ENCODE measurements at places on chromosomes 7 and 10.

DNA sequence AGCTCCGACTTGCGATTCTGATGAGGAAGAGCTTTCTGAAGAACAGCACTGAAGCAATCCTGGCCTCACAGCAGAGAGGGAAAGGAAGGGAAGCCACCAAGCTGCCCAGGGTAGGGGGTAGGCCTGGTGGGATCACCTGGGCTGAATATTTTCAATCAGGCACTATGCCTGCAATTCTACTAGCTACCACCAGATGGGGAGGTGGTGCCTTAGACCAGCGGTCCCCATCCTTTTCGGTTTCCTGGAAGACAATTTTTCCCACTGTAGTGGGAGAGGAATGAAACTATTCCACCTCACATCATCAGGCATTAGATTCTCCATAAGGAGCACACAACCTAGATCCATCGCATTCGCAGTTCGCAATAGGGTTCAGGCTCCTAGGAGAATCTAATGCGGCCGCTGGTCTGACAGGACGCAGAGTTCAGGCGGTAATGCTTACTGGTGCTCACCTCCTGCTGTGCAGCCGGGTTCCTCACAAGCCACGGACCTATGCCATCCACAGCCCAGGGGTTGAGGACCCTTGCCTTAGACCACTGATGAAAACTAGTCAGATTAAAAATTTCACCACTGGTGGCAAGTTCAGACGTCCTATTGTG is 2.7 kb downstream of the LRRC20 start:
- DNase-seq = no peak

DNA sequence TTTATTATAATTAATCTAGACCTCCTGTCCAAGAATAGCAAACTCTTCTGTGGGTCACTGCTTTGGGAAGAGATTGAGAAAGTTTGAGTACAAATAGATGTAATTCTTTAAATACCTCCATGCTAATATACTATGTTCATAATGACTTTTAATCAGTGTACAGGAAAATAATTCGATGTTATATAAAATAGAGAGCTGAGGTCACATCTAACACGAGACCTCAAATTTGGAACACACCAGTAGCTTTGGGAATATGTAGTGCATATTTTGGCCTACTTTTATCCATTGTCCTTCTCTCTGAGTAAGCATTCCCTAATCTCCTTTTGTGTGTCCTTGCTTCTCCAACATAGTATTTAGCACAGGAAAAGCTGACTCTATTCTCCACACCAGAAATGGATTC is 27.3 kb upstream of the CABCOCO1 start:
- no peak for DNase-seq

- DNase-seq = no peak
Measured at GRCh38 chr7:120733835-120734234, 124.1 kb downstream of the TSPAN12 start.

GRCh38 chr7:93923942-93924341 is 2.4 kb downstream of the GNG11 start:
- DNase-seq = no peak

DNA sequence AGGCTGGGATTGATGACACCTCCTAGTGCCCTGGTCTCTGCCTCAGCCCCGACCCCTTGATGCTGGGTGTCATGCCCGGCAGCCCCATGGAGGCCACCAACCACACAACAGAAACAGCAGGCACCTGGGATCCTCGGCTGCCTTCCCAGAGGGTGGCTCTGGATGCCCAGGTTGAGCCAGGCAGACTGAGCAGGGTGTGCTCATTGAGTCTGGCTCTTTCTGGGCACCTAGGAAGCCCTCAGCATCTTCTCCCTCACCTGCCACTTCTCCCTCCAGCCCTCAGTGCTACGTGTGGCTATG is 484.5 kb upstream of the MGMT start:
- DNase-seq = no peak

GRCh38 chr7:43956027-43956426 is 29.8 kb downstream of the UBE2D4 start:
- DNase-seq = no peak

GRCh38 chr7:93992421-93993110 is 11.6 kb downstream of the BET1 start:
- no peak for DNase-seq

DNA sequence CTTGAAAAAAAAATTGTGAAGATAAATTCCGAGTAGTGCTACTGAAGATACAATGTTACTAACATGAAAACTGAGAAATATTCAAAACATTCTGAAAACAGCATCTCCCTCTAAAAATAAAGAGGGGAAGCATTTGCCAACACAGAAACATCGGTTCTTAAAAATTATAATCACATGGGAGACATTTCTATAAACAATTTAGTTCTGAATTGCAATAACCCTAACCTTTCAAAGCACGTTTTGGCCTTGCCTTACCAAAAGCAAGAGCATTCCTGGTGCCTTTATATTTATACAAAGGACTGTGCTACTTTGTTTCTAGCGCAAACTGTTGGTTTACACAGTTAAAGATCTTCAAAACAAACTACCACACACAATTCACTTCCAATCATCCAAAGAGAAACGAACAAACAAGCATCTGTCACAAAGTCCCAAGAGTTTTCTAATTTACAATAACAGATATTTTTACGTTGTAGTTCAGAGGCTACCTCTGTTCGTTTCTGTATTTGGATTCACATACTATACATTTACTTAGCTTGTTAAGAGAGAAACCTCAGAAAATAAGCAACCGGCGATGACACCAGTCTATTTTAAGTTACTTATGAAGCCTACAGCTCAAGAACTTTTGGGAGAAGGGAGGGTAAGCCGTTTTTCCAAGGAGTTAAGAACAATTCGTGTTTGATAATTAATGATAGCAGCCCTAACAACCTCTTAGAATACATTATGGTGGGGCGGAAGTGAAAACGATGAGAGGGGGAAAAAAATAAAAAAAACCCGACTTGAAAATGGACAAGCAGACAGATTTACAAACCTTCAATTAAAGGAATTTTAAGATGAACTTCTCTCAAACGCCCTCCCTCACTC is 1.3 kb downstream of the ABI1 start:
- DNase-seq = no peak

GRCh38 chr7:88013981-88014380 is 79.9 kb downstream of the ADAM22 start:
- no peak for DNase-seq

DNA sequence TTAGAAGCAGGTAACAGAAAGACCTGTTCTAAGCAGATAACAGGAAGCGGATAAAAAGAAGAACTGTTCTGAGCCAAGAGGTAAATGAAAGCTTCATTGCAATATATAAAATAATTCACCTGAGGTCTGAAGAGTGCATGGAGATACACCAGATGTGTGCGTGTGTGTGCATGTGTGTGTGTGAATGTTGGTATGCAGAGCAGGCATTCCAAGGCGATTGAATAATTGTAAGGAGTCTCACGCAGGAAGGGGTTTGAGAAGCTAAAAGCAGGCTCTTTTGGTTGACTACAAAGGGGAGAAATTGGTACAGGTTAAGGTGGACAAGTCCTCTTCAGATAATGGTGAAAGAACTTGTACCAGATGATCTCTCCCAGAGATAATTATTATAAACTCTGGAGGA is 450.6 kb downstream of the DNAJB9 start:
- no peak for DNase-seq

GRCh38 chr10:427761-428519 is 261.5 kb downstream of the DIP2C start:
- DNase-seq = no peak

GRCh38 chr7:89002981-89003956 is 207.7 kb upstream of the TEX47 start:
- no peak for DNase-seq

- DNase-seq = no peak
Measured at GRCh38 chr10:76675951-76676587, 961.5 kb downstream of the KCNMA1 start.

DNA sequence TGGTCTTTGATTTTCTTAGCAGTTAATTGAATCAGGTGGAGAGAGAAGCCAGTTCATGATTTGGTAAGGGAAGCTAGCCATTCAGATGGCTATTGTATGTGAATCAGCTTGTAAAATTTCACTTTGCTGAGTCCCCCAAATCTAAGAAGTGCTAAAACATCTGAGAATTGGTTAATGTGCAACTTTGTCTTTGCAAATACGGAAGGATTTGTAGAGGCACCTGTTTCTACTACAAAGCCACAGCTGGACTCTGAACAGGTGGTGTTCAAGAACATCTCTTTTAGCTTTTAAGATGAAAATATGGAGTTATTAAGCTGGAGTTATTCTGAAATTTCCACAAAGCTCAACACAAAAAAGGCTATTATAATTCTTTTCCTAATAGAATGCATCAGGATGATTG is 132.6 kb downstream of the VPS50 start:
- DNase-seq = no peak

DNA sequence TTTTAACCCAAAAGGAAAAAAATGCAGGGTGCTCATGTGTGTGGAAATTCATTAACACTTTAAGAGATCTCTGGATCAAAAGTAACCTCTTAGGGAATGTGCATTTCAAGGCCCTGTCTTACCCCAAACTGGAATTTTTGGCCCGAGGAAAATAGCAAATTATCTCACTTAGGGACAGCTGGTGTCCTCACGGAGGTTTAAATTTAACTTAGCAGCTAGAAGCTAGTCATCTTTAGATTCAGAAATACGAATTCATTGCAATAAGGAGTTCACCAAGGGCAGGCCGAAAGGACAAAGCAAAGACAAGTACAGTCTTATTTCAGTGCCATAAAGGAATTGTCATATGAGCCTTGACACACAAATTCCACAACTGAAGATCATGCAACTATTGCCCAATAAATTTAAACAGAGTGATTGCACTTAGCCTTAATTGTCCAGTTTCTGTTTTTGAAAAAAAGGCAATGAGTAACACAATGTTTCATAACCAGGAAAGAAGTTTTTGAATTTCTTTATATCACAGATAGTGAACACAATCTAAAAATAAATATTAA is 22.4 kb upstream of the SEMA3C start:
- no peak for DNase-seq

GRCh38 chr7:137984181-137985041 is 17.5 kb downstream of the CREB3L2 start:
- no peak for DNase-seq

DNA sequence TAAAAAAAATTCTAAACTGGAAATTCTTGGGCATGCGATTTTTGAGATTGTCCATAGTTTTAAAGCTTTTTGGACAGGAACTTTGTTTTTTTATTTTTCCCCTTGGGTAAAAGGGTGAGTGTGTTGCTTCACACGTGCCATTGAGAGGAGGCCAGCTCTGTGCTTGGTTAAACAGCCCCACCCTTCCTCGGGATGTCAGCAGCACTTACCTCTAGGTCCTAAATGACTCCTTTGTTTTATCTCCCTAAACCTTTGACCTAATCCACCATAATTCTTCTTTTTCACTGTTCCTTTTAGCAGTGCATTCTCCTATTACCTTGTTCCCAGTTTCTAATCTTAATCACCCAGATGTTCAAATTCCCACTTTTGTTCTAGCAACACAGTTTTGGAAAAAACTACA is 83.5 kb downstream of the SEMA3D start:
- DNase-seq = no peak

DNA sequence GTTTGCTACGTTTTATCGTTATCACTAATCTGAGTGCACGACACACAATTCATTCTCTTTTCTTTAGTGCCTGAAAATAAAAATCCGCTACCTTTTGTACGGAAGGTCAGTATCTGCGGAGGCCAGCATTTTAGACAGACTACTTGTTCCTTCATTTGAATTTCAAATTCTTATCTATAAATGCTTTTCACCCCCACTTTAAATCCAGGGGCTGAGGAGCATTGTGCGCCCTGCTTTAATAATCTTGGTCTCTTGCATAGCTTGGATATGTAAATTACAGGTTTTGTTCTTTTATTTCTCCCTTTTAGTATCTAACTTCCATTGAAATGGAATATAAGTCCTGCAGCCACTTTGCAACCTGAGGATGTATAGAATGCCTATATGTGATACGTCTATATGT is 44.7 kb downstream of the NRP1 start:
- no peak for DNase-seq

GRCh38 chr10:58757352-58758065 is 244.8 kb downstream of the BICC1 start:
- DNase-seq = no peak

DNA sequence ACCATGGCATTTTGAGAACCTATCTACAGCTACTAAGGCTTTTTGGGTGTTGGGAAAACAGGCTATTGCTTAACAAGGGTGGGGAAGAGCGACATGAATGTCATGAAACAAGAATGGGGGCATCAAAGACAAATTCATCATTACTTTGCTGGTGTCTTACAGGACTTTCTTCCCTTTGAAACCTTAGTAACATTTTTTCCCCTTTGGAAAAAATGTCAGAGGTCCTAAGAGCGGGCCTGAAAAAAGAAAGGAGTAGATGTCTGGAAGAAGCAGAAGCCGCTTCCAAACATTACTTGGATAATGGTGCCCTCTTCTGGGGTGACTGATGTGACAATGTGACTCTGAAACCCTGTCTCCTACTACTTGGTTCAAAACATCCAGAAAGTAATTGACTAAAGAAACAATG is 3.8 kb upstream of the DDX50 start:
- DNase-seq = peak; percentile 65

DNA sequence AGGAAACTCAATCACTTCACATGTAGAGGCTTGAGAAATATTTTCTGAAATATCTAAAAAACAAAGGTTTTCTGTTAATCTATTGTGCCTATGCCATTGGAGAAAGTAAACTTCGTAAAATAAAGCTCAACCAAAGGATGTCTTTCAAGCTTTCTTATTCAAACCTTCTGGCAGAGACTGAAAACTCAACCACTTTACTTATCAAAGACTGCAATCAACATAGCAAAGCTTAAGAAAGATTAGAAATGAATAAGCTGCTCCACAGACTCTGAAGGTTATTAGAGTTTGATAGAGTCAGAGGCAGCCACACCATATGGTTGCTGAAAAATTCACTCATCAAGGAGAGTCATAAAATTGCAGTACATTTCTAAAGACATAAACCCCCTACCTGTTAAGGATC is 245.8 kb upstream of the MEOX2 start:
- no peak for DNase-seq

- DNase-seq = no peak
Measured at GRCh38 chr7:107938456-107939250, 47.7 kb downstream of the DLD start.

GRCh38 chr10:119029613-119030420 is at the start of gene NANOS1:
NANOS1 (plus strand) TSS chr10:119029714; CDS start chr10:119029802, 88 bp downstream.
- DNase-seq = peak; percentile 68

GRCh38 chr10:83990126-83990525 is 149.2 kb upstream of the GHITM start:
- no peak for DNase-seq

- DNase-seq = no peak
Measured at GRCh38 chr10:63337455-63338251, 128.1 kb downstream of the JMJD1C start.

DNA sequence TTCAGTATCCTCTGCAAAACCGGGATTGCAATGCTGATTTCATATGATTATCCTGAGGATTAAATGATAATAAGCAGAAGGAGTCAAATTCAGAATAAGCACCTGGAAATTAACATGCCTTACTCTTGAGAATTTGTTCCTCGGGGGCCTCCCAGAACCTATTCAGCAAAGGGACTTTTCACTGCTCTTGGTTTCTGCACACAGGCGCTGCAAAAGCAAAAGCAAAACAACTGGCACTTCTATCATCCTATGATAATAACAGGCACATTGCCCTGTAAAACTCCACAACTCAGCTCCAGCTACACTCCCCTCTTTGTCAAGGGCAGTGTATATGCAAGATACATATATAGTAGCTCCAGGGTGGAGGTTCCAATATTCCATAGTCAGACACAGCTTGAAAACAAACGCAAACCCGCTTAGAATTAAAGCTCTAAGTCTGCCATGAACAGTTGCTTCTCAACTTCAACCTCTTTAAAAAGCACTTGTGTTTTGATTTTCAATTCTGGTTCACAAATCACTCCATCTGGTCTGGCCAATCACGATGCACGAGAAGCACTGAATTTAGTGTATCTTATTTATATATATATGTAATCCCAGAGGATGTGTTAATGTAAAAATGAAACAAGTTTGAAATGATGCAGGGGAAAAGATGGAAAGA is 119.9 kb upstream of the PTER start:
- DNase-seq = no peak
